ENCODE measurements at places on chromosomes 16 and 17. TPM values are rescaled to one million over a fixed set of nuclear protein-coding genes. Genes with fewer than 3 reads are reported as not detected.

- no peak for DNase-seq
Measured at GRCh38 chr17:66054242-66054641, 137.7 kb downstream of the CEP112 start.

- no peak for DNase-seq
Measured at GRCh38 chr16:19283637-19284036, 1.9 kb upstream of the CLEC19A start.

- DNase-seq: no peak
Measured at GRCh38 chr16:73076324-73076810, 28.4 kb upstream of the ZFHX3 start.

RHBDL3 gene
- total RNA-seq: not detected

CSH1 gene
- not detected for total RNA-seq

ABCA8 gene
- total RNA-seq: not detected

Data from renal cortical epithelial cell (primary cell).